Esophagus squamous epithelium (tissue), 5 donors: ENCODE measurements at places on chromosomes 3 and 15.
A peak's percentile ranks its signal among the peaks of the same experiment; 100 is the strongest.

- DNase-seq = no peak
Measured at GRCh38 chr3:154981201-154981600, 98.9 kb upstream of the MME start.

DNA sequence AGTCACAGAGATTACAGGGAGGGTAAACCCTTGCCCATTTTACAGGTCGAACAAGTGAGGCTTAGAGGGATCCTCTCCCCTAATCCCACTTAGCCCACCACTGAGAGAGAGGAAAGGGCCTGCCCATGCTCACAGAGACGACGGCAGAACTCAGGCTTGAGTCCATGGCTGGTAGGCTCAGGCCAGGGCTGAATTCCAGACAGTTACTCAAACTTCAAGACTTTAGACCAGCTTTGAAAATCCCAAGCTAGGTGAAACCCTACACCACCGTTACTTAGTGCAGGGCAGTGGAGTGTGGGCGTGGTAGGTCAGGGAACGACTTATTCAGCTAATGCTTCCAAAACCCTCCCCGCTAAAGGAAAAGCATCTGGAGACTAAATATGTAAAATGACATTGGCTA, 16.4 kb downstream of the GRIP2 start:
- DNase-seq = no peak

- DNase-seq = no peak
Measured at GRCh38 chr3:166444336-166444735, 607.1 kb upstream of the BCHE start.

DNA sequence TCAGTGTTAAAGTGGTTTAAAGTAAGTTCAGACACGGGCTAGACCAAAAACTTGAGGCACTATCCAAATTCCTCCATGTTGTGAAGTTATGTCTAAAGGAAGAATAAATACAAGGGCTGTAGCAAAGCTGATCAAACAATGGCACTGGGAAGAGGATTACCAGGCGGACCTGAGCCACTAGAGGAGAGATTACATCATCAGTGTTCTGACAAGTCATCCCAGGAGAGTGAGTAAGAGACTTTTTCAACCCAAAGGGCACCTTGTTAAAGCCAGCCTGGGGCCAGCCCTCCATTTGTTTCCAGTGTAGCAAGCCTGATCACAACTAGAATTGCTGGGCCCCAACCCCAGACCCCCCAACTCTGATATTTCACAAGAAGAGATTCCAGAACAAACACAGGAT, 166.9 kb downstream of the DCLK3 start:
- no peak for DNase-seq

DNA sequence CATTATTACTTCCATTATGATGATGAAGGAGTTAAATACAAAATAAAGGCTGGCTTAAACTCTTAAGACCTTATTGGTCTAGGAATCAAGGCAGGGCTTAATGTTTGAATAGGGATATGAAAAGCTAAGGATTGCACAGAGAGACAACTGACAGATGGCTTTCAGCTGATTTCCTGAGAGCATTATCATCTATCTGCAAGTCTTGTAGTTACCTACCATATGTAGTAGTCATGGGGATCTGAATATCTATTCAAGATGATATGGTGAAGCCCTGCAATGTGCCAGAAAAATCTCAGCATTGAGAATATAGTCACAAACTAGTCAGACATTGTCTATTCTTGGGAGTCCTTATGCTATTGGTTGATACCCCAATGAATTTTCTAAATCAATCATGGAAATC, 47.5 kb upstream of the CHMP2B start:
- no peak for DNase-seq

DNA sequence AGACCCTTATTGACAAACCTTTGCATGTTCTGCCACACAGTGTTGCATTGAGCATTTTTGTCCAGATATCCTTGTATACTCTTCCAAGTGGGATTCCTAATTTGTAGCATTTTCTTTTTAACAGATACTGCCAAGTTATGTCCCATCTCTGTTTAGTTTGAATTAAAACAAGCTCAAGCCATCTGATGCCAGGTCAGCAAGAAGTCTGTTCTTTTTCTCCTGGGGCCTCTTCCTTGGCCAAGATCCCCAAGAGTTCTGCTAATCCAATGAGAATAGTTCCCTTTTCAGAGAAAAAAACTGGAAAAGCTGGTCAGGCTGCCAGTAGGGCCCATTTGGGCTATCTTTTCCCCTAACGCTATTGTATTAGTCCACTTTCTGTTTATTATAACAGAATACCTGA, 29.8 kb downstream of the GLDN start:
- DNase-seq = no peak

GRCh38 chr3:141056751-141057171, 5.6 kb downstream of the SPSB4 start:
- no peak for DNase-seq

DNA sequence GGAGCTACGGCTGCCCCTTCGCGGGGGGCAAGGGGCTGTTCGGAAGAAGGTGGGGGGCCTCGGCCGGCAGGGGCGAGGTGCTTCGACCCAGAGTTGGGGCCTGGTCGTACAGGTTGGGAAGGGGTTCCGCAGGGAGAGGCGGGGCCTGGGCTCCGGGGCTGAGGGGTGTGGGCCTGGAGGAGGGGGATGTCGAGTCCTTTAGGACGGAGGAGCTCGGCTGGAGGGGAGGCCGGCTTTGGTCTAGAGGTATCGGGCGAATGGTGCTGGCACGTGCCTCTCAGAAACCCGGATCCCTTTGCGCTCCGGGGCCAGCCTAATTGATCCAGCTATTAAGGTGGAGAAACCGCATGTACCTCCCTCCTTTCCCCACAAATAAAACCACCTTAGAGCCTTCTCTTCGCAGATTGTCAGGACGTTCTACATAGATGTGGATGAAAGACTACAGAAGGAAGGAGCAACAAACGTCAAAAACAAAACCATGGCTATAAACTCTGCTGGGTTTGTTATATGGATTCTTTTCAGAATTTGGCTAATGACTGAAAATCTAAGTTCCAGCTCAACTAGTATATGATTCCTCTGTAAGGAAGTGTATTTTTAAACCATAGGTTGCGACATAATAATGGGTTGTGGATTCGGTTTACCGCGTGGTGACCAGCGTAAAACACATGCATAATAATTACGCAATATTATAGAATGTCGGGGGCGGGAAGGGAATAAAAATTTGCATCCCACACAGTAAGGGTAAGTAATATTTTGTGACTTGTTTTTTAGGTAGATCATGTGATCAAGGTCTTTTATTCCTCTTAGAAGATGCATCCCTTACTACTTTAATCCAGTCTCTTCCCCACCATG, 644 bp upstream of the NGLY1 start:
- peak; percentile 24 for DNase-seq

DNA sequence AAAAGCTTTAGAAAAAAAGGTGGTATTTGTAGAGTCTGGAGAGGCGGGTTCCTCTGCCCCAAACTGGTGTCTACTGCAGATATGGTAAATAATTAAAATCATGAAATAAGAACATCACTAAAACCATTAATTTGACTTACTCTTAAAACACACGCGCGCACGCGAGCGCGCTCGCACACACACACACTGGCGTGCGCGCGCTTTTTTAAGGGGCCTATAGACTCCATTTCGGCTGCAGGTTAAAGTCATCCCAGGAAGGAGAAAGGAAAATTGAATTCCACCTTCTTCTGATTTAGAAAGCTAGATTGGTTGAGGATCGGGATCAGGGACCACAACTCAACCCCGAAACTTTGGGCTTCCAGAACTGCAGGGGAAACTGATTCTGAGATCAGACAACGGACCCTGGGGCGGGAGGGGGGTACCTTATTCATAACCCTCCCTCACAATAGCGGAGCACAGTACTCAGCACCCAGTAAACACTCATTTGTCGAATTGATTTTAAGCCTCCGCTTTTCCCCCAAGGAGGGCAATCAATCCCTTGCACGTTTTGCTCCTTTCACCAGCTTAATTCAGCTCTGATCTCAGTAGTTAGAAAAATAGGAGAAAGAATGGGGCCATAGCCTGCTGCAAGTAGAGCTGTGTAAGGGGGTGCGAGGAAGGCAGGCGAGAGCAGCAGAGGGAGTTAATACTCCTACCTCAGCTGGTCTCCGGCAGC, 509 bp upstream of the LRRC3B start:
- DNase-seq = no peak

GRCh38 chr15:73792415-73792814, 39.3 kb upstream of the INSYN1 start:
- no peak for DNase-seq

- no peak for DNase-seq
Measured at GRCh38 chr3:182364323-182364722, 429.0 kb upstream of the ATP11B start.

DNA sequence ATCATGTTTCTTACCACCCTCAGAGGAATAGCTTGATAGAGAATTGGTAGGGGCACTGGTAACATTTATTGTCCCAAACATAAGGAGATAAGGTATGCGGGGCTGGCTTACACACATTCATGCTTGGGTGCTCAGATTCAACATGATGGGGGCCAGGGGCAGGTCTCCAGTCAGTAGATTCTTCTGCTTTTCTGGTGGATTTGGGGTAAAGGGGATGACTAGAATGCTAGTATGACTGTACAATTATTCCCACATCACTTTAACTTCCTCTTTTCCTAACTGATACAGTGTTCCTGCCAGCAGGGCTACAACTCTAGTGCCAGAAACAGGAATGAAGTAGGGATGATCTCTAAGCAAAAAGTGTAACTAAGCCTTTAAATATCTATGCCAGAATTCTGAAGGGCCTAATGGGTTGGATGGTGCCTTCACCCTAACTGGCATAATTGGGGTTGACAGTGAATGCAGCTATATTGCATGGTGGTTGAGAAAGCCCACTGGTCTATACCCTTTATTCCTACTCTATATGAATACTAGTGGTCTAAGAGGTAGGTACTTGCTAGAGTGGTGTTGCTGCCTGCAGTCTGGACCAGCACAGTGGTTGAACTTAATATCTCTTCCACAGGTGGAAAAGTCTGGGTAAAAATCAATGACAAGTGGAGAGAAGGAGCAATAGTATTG, 117.4 kb downstream of the IL12A start:
- no peak for DNase-seq

- no peak for DNase-seq
Measured at GRCh38 chr3:194586836-194587235, 46.4 kb downstream of the TMEM44 start.

DNA sequence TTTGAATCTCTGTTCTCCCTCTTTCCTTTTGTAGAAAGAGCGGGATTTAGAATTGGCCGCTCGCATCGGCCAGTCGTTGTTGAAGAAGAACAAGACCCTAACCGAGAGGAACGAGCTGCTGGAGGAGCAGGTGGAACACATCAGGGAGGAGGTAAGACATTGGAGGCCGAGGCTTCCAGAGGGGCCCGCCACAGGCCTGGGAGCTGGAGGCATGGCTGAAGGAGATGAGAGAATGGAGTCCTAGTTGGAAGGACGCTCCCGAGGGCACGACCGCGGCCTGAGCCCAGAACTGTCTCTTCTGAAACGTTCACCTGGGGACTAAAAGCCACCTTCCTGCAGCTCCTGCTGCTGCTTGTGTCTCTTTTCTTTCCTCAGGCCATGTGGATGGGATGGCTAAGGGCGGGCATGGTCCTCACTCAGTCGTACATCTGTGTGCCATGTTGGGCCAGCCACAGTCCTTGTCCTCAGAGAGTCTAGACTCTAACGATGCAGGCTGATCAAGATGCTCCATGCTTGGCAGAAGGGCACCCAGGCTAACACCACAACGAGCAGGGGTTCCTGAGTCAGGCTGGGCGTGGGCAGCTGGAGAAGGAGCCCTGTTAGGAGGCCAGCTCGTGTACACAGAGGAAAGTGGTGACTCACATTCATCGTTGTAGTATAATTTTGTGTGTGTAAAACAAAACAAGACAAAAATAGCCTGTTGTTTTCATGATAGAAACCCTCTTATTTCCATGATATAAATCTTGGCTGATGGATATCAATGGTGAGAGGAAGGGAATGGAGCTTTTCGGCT, 81.1 kb downstream of the CCK start:
- no peak for DNase-seq

DNA sequence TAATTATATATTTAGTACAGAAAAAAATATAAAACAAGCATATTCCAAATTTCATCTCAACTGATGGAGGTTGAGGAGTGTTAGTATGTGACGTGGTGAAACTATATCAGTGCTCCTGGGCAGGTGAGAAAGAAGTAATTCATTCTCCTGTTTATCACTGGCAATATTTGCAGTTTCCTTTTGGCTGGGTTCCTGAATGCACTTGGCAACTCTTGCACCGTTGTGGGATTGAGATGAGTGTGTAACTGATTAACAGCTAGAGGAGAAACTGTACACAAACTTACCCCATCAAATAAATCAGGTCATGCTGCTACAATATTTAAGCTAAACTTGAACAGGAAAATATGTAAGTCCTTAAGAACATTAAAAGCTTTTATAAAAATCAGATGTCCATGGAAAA, 2.1 kb upstream of the ATP13A4 start:
- no peak for DNase-seq

DNA sequence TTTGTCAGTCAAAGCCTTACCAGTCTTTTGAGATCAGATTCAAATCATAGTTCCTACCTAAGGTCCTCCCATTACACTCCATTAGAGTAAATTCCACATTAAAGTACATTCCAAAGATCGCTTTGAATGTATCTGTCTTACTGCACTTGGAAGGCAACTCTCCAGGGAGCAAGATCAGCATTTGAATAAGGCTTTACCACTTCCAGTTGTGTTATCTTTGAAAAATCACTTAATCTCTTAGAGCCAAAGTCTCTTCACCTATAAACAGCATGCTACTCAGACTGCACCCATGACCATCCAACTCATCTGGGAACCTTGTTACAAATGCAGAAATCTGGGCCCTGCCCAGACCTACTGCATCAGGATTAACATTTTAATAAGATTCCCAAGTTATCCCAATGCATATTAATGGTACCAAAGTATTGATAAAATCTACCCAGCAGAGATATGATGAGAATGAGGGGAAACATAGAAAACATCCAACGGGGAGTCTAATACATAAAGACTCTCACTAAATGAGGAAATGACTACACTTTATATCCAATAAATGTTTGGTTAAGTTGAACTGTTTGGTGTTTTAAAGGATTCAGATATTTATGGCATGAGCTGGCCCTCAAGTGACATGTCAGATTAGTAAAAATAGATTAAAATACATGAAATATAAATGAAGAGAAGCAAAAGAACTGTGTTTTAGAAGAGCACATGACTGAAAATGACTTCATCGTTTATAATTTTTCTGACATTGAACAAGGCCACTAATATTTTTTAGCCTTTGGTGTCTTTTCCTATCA, 75.9 kb downstream of the TNIK start:
- no peak for DNase-seq

GRCh38 chr3:169668072-169668956, 4.8 kb upstream of the MECOM start:
- no peak for DNase-seq

DNA sequence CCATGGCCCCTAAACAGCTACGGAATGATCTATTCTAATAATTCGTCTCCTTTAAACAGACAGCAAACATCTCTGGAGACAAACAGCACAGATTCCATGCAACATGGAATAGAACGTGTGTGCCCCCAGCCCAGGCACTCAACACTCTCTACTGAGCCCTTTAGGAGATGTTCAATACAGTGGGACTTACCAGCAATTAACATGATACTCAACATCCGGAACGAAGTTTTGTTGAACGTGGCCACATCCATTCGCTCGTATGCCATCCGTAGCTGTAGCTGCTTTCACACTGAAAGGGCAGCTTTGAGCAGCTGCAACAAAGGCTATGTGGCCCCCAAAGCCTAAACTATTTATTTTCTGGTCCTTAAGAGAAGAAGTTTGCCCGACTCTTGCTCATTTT, 3.5 kb downstream of the ADAMTS17 start:
- no peak for DNase-seq
